Astrocyte (in vitro differentiated cells and primary cell): ENCODE measurements at places on chromosomes 1 and 21.

DNA sequence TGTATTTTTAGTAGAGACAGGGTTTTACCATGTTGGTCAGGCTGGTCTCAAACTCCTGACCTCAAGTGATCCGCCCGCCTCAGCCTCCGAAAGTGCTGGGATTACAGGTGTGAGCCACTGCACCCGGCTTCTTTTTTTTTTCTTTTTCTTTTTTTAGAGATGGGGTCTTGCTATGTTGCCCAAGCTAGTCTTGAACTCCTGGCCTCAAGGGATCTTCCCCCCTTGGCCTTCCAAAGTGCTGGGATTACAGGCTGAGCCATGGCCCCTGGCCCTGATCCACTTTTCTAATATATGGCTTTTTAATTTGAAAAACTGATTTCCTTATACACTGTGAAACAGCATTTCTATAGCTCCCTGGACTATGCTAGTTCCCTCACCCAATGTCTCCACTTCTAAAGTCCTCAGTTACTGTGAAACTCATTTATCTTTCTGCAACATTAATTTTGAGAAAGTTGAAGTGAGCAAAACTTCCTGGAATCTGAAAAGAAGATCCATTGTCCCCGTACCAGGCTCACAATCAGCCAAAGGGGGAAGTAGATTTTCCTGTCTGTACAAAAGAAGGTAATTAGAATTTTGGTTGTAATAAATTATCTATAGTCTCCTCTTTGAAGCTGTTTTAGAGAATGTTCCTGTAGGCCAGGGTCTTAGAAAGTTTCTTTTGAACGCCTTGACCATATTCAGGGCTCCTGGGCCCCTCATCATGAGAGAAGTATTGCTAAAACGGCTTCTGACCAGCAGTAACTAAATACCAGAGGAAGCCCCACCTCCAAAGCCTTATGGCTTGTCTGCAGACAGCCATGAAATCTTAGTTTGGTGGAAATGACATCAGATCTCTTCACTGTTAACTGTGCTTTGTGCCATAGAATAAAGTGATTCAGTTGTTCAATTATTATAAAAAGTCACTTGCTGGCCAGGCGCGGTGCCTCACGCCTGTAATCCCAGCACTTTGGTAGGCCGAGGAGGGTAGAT lies 34.9 kb downstream of the DEGS1 start:
- no peak for DNase-seq

GRCh38 chr1:231313661-231314060 lies 24.0 kb downstream of the EXOC8 start:
- no peak for DNase-seq

DNA sequence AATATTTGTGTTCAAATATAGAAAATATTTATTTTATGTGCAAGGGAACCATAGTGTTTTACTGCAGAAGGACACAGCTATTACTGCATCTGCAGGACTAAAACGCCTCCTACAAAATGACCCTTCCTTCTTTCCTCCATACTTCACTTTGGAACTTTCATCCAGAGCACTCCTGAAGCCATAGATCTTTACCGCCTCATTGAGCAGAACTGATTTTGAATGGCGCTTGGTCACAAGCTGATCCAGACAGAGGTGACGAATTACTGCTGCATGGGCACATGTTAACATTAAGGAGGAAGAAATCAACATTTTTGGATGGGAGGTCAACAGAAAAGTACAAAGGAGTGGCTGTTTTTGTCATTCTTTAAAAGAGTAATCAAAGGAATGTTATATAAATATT lies 931.6 kb downstream of the NCAM2 start:
- no peak for DNase-seq

GRCh38 chr1:153567621-153568366 lies 2.1 kb upstream of the S100A2 start:
- DNase-seq: peak; percentile 65

DNA sequence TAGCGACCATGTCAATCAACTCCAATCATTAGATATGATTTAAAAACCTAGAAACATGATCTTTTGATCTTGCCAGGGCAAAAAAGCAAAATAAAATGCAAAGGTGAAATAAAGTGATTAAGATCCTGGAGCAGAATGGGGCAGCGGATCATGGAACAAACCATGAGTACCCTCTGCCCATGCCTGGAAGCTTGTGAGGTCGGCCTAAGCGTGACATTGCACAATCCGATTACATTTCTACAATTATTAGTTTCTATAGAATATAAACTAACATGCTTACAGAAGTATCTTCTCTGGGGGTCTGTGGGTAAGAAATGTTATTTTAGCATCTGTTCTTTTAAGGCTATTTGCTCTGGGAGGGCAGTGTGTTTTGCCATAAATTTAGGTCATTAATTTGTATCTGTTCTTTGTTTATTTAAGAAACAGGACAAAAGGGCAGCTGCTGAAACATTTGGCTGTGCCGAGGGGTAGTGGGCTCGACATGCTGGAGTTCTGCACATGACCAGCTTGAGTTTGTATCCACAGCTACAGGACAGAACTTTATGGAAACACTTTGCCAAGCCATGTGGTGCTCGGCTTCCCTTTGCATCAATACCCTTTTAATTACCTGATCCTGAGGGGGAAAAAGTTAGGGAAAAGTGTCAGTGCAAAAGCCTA lies 55.9 kb downstream of the ZBTB18 start:
- no peak for DNase-seq

DNA sequence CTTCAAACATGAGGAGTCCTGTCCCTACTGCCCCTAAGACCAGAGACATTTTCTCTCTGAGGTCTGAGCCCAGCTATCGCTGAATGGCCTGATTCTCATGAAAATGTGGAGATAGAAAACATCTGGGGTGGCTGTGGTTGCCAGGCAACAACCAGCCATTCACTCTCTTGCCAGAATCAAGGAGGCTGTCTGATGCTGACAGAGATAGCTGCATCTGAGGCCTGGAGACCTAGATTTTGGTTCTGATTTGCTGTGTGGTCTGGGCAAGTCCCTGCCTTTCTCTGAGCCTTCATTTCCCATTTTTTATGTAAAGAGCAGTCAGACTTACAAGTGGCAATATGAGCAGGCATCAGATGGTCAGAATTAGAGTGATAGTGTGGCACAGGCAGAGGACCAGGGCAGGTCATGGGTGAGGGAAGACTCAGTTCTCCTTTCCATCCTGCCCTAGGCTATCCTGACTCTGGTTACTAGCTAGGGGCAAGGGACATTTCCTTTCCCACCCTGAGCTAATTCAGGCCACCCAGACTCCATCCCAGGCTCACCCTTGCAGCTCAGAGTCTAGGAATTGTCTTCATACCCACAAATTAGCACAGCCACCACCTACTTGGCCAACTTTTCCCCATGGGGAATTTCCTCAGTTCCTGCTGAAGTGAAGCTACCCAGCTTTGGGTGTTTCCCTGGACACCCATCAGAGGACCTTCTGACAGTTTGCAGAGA lies 20.0 kb upstream of the RNF19B start:
- no peak for DNase-seq
